ENCODE measurements at places on chromosomes 3 and 15.

DNA sequence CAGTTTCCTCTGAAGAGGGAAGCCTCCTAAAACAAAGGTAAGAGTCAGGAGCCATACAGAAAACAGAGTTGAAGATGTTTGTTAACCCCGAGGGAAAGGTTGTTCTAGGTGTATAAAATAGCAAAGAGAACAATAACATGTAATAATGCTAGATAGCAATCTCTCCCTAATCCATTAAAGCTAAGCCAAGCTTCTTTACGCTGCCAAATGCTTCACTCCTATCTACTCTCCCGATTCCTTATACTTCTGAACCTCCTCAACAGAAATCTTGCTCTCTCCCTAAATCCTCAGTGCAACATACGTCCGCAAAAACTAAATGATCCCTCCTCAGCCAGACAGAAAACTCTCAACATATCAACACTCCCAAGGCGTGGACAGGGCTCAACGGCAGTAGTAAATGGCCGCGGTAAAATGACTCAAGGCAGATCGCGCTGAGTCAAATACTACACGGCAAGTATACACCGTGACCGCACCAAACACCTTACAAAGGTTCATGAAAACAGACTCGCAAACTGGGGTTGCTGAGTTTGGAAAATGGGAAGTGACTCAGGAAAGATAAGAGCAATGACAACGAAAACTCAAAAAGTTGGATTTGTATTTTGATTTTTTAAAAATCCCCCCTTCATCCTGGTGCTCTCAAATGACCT lies 682 bp downstream of the CLDND1 start:
- DNase-seq, result peak; percentile 23

- no peak for DNase-seq
Observed at GRCh38 chr15:80458580-80458979, 54.4 kb downstream of the ARNT2 start.

DNA sequence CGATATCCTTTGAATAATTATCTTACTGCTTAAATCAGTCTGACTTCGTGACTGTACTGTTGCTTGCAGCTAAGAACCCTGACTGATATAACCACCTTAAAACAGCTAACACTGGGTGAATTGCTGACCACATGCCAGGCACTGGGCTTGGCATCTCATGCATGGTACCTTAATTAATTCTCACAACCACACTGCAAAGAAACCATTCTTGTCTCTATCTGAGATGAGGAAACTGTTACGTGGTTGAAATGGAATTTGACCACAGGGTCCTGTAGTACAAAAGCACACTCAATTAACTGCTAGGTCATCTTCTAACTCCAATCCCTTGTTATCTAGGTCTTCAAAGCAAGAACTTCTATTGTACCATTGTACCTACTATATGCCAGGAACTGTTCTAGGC lies 92.7 kb upstream of the PRICKLE2 start:
- DNase-seq, result no peak

- DNase-seq, result no peak
Observed at GRCh38 chr3:162847511-162847910, 1350.9 kb downstream of the OTOL1 start.

DNA sequence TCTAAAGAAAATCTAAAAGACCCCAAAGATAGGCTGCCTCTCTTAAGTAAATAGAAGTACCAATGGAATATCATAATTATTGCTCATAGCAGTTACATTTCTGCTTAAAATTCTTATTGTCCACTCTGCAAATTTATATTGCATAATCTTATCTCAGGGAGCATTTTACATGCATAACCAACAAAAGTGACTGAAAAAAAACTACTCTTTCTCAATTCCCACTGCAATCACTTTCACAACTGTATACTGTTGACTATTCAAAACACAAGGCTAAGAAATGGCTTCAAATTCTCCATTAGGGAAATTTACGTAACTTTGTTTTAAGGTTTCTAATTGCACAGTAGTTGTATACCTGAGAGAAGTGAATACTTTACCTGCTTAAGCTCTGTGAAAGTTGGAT lies 56.3 kb downstream of the HMG20A start:
- no peak for DNase-seq

- no peak for DNase-seq
Observed at GRCh38 chr15:71811752-71812735, 1.7 kb downstream of the NR2E3 start.

DNA sequence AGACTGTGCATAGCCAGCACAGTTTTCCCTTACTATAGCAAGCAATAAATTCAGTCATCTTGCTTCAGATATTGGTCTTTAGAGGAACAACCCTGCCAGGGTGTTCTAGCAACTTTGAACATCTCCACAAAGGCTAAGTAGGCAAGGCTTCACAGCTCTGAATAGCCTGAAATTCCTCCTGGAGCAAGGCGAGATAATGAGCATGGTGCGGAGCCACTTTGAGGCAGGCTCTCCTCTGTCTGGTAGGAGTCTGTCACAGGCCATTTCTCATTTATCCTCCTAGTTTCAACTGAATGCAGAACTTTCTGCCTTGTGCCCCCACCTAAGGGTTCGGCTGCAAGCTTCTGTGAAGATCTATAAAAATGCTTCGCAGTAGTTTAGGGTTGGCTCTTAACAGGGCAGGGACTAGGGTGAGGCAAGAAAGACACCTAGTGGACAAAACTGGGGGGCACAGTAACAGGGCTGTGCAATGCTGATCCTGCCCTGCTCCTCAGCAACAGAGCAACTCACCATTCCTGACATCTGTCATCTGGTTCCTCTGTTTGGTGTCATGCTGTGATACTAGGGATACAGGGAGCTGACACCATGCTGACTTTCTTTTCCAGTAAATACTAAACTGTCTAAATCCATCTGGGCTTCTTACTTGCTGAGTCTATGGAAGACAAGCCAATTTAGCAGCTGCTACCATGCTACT lies 16.6 kb upstream of the EHHADH start:
- DNase-seq, result no peak

- no peak for DNase-seq
Observed at GRCh38 chr3:197238842-197239241, 59.6 kb downstream of the DLG1 start.

DNA sequence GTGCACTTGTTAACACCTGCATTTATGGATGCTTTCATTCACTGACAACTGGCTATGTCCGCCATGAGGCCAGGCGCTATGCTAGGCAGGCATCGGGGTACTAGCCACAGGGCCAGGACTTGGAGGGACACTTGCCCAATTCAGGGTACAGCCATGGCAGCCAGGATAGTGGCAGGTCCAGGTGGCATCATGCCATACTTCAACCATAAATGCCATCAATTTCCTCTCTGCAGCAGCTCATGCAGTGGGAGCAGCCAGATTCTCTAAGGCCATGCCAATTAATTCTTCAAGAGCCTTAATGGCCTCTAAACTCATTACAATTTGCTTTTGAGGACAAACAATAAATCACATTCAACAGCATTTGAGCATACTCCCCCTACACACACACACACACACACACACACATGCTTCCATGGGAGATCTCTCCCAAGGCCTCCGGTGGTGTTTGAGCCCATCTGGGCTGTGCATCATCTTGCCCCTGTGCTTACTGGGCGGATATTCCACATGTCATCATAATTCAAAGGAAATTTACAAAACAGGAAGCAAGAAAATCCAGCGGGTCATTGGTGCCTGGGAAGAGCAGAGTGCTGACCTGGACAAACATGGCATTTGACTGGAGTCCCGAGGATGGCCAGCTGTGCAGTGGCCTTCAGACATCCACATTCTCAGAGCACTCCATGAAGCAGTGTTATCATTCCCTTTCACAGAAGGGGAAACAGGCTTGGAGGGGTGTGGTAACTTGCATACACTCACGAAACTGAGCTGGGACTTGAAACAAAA lies 109.1 kb downstream of the IQSEC1 start:
- no peak for DNase-seq

DNA sequence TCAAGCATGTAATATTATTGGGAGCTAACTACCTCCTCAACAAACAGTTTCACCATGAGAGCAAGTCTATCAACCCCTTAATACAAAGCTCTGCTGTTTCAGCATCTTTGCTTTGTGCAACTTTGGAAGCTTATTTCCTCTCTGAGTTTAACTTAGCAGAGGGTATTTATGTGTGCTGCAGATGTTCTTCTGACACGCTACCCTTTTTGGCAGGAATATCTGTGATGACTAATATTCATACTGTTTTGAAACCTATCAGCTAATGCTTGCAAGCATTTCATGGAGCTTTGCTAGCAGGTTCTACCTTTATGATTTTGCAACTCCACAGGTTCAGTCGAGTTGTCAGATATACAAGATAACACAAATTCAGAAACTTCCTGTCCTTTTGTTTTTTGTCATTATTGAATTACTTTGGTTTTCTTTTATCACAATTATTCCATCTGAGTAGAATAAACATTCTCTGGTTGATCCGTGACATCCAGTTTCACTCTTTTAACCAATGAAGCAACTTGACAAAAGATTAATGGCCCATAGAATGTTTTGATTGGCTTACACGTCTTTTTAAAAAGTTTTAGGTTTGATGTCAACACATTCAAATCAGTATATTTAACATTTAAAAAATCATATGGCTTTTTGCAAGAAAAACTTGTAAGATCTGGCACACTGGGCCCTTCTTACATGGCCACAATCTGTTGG lies 1.7 kb upstream of the SLC9A9 start:
- DNase-seq, result no peak

- DNase-seq, result no peak
Observed at GRCh38 chr3:123311201-123311600, 109.5 kb downstream of the SEC22A start.

DNA sequence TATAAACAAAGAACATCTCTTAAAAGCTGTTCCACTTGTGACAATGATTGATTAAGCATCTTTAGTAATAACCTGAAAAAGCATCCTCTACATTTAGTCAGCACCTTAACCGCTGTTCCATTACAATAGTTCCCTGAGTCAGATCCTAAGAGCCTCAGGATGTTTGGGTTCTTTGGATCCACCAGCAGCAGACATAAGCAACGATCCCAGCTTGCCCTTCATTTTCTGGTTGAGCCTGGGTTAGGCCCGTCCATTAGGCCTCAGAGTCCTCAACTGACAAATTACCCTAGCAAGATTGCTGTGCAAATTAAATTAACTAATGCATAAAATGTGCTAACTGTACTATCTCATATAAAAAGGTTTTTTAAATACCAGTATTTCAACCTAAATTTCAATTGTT lies 42.3 kb upstream of the ROBO1 start:
- no peak for DNase-seq

- no peak for DNase-seq
Observed at GRCh38 chr3:16140894-16141285, 33.6 kb upstream of the GALNT15 start.

- DNase-seq, result no peak
Observed at GRCh38 chr3:8492744-8493511, 8.7 kb upstream of the LMCD1 start.

- DNase-seq, result no peak
Observed at GRCh38 chr3:45441584-45442310, 53.4 kb downstream of the LARS2 start.

DNA sequence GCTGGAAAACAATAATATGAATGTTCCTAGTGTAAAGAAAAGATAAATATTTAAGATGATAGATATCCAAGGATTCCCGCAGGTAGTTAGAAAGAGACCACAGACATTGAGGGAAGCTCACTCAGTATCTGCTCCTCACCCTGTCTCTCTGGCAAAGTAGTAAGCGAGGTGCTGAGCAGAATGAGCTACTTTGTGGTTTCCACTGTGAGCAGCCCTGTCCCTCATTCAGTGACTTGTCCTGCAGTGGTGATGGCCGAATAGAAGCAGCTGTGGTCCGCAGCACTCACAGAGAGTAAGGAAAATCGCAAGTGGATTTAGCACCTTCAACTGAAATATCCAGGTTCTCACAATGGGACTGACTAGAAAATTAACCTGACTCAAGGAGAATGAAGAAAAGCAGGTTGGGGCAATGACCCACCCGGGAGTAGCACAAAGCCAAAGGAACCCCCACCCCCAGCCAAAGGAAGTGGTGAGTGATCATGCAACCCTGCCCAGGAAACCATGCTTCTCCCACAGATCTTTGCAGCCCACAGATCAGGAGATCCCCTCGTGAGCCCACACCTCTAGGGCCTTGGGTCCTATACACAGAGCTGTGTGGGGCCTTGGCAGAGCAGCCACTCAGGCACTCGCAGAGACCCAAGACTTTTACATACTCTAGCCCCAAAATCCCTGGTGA lies 21.8 kb upstream of the SLC25A38 start:
- DNase-seq, result no peak

GRCh38 chr15:98843844-98844243 lies 163.7 kb downstream of the PGPEP1L start:
- DNase-seq, result no peak

DNA sequence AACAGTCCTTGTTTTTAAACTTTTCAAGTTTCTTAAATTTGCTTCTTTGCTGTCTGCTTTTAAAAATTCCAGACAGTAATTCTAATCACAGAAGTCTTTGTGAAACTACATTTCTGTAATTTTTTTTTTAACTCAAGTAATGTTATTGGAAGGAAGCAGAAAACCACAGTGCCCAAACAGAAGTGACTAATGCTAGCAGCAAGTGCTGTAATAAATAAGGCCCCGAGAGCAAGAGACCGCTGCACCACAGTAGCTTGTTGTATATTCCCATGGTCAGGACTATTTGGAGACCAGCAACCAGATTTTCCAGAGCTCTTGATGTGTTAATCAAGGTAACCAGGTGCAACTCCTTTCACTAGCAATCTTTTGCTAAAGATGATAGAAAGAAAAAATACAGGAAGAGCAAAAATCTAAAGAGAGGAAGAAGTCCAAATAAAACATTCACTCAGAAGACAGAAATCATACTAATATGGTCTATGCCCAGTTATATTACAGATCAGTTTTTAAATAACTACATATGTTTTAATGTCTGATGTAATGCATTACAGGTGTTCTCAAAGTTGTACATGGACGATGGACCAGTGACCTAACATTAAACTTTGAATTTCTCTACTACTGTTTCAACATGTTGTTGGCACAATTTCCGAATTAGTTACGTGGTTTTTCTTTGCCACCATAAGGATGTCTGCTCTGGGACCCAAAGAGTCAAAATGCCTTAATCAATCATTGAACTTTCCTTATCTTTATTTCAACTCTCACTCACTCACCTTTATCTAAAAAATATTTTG lies 36.4 kb downstream of the WWTR1 start:
- DNase-seq, result no peak

DNA sequence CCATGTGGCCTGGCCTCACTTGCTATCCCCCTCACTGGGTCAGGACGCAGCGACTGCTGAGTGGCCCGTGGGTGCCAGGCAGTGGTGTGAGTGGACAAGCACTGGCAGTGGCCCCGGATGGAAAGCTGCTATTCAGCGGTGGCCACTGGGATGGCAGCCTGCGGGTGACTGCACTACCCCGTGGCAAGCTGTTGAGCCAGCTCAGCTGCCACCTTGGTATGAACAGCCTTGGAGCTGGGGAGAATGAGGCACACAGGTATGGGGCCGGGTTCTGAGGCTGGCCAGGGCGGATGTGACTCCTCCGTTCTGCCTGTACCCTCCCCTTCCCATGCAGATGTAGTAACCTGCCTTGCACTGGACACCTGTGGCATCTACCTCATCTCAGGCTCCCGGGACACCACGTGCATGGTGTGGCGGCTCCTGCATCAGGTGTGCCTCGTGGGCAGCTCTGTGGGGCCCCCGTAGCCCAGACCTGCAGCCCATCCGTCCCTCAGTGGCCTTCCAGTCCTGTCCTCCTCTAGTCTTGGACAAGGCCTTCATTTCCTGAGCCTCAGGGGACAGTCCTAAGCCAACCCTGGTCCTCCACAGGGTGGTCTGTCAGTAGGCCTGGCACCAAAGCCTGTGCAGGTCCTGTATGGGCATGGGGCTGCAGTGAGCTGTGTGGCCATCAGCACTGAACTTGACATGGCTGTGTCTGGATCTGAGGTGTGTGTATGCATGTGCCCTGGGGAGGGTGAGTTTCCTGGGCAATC lies 28.2 kb downstream of the NBEAL2 start:
- no peak for DNase-seq
